ENCODE measurements at places on chromosomes 1 and 21. TPM values are rescaled to one million over a fixed set of nuclear protein-coding genes. Genes with fewer than 3 reads are reported as not detected.

- no peak for DNase-seq
These were observed 50.1 kb downstream of the PIK3CD start for GRCh38 chr1:9701665-9702064.

GRCh38 chr21:27265949-27266348 lies 299.1 kb upstream of the ADAMTS5 start:
- no peak for DNase-seq

- no peak for DNase-seq
These were observed 115.0 kb downstream of the TSEN15 start for GRCh38 chr1:184166485-184166884.

GRCh38 chr1:55141295-55141893 lies 73.8 kb downstream of the USP24 start:
- no peak for DNase-seq

GRCh38 chr1:8104278-8105236 lies 78.4 kb upstream of the ERRFI1 start:
- no peak for DNase-seq

- no peak for DNase-seq
These were observed 6.2 kb upstream of the BMP8A start for GRCh38 chr1:39485046-39485803.

DNA sequence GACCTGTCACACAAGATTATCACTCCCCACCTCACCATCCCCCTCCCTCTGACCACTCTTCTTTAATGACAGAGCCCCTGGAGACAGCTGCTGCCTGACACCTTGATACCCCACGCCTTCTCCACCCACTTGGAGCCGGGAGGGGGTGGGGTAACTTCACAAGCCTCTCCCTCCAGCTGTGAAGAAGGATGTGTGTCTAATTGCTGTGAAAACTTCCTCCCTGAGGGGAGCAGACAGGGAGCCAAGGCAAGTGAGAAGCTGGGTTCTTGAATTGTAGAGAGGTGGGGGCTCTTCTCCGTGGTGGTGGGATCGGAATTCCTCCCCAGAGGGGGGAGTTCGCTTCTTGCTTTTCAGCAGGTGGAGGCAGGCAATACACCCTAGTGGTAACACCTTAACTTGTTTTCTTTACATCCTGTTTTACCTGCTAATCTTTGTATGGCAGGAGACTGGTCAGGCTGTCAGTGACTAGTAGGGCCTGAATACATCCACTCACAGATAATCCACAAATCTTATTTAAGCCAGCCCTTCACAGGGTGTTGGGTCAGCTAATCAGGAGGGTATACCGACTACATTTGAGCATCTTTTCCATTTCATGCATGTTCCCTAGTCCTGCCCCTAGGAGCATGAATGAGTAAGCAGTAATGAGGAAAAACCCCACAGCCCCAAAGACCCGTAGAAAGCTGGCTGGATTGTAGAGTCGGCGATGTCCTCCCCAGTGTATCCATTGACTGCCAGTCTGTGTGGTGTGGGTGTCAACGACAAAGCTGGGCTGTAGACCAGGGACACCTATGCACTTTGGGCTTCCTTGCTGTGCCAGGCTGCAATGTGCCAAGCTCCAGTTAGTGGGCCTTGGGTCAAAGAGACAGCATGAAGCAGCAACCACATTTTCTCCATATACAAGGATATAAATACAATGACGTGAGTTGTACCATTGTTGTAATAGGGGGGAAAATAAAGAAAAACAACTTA lies 57.3 kb downstream of the NFASC start:
- DNase-seq, result no peak

DNA sequence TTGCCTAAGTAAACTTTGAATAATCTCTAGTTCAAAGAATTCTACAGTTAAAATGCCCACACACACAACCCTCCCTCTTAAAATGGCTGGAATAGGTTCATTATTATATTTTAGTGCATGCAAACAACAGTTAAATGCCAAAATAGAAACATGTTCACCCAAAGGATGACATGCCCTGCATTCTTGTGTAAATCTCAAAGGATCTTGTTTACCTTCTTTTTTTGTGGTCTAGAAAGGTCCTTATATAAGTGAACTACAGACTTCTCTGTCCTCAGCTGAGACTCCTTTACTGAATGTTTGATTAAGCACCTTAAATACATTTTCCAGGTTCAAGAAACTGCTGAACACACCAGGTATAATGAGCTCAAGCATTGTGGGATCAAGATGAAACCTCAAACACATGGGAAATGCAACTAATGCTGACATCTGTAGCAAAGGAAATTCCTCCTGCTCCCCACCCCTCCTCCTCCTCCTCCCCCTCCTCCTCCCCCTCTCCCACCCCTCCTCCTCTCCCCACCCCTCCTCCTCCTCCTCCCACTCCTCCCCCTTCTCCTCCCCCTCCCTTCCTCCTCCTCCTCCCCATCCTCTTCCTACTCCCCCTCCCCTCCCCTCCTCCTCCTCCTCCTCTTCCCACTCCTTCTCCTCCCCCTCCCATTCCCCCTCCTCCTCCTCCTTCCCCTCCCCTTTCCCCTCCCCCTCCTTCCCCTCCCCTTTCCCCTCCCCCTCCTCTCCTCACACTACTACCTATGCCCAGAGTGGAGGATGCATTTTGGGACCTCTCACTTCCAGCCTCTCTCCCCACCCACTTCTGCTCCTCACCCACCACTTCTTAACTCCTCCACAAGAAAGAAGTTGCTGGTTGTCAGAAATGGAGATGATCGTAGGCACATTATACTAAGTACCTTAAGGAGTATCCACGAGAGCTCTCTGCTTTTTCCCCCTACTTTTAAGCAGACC lies 233.9 kb downstream of the MRPL39 start:
- no peak for DNase-seq

DNA sequence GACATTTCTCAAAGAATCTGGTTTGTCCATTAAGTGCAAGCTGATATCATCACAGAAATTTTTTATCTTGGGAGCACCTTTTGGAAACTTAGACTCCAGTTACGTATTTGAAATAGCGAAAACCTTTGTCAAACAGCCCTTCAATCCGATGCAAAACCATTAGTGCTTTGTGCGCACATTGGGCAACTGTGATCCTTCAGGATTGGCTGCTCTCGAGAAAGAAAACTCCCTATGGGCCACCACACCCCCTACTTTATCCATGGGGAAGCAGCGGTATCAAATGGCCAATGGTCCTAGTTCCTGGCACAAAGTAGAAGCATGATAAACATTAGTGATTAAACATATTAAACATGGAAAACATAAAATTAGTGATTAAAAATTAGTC lies 16.0 kb upstream of the CD55 start:
- DNase-seq, result no peak

DNA sequence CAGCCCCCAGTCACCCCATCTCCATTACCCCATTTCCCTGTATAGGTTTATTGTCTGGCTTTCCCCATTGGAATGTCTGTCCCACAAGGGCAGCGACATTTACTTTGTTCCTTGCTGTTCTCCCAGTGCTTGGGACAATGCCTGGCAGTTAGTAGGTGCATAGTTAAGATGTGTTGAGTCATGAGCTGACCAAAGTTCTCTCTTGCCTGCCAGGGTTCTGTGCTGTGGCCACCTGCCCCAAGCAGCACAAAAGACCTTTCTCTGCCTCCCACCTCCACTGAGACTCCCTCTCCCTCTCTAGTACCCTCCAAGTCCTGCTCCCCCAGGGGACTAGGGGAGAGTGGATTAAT lies 40.0 kb downstream of the TMCO4 start:
- DNase-seq, result no peak

- DNase-seq, result no peak
These were observed 14.6 kb downstream of the ZBTB21 start for GRCh38 chr21:41995577-41995976.

- no peak for DNase-seq
These were observed 55.7 kb downstream of the PLD5 start for GRCh38 chr1:242468784-242469183.

DNA sequence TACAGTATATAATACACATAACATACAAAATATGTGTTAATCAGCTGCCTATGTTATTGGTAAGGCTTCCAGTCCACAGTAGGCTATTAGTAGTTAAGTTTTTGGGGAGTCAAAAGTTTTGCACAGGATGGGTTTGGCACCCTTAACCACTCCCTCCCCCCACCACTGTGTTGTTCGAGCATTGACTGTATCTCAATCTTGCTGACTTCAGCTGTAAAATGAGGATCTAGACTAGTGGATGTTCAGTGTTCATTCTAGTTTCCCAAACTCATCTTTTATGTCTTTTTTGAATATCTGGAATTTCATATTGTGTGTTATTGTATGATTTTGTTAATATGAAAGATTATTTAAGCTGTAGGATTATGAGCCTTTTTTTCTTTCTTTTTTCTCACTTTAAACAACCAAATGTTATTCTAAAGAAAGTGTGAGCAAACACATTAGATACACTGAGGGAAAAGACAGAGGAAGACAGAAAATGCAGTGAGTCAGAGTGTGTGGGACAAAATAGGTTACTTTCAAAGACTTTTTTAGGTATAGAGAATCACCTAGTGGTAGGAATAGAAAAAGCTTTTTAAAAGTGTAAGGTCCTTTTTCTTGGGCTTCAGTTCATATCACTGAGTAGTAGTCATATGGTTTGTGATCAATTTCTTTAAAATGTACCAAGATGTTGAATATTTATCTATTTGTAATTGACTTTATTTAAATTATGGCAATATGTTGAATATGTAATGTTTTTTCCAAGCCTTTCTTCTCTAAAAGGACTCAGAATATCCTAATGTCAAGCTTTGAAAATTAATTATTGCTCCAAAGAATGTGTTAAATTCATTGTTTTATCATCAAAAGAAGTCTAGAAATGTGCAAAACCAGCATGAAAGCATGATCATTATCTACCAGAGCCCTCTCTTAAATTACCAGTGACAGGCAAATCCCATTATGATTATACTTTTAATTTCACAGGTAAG lies 17.9 kb upstream of the CENPF start:
- DNase-seq, result peak; percentile 72

GRCh38 chr1:226061068-226061840 lies 1.3 kb upstream of the H3-3A start:
- DNase-seq, result peak; percentile 67

DNA sequence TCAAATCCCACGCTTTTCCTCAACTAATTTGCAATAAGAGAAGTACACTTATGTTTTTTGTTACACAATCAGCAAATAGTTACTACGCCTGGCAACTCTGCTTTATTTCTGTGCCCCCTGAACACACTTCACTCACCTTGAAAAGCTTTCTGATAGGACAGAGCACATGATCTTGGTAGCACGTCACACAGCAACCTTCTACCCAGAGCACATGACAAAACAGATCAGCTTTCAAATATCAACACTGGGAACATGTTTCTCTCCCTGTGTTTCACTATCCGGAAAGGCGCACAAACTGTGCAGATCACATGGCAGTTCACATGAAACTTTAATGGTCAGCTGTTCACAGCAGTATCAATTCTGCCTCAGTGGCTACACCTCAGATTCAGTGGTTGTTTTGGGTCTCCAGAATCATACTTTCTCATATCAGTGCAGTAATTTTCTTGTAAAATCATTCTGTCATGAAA lies 2.2 kb downstream of the SLC19A2 start:
- peak; percentile 6 for DNase-seq

- DNase-seq, result peak; percentile 96
These were observed 471.4 kb downstream of the PTBP2 start for GRCh38 chr1:97192872-97193572.

DNA sequence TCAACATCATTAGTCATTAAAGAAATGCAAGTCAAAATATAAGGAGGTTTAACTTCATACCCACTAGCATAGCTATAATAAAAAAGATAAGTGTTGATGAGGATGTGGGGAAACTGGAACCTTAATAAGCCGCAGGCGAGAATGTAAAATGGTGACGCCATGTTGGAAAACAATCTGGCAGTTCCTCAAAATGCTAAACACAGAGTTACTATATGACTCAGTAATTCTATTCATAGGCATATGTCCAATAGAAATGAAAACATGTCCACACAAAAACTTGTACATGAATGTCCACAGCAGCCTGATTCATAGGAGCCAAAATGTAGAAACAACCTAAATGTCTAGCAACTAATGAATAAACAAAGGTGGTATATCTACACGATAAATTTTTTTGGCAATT lies 23.2 kb downstream of the DDX59 start:
- no peak for DNase-seq

TFF2 gene
- total RNA-seq, result not detected

DEPDC1 gene
- total RNA-seq, result 7.6 TPM

LCE1C gene
- total RNA-seq, result not detected

IL12RB2 gene
- not detected for total RNA-seq

FAAH gene
- total RNA-seq, result 1.6 TPM

SDCCAG8 gene
- total RNA-seq, result 34.3 TPM

CD244 gene
- not detected for total RNA-seq

CYP4B1 gene
- total RNA-seq, result not detected
